ENCODE measurements at places on chromosomes 3 and 15. TPM values are rescaled to one million over a fixed set of nuclear protein-coding genes. Genes with fewer than 3 reads are reported as not detected.

FBXO22 gene
- 80.3 TPM for total RNA-seq

IGSF11 gene
- total RNA-seq, result 0.21 TPM

CFAP161 gene
- total RNA-seq, result under 0.01 TPM

SEMA3G gene
- total RNA-seq, result 0.34 TPM

SERPINI1 gene
- total RNA-seq, result 2.7 TPM

SPESP1 gene
- total RNA-seq, result 4.9 TPM

TMEM212 gene
- not detected for total RNA-seq

SCN11A gene
- total RNA-seq, result under 0.01 TPM
